ENCODE measurements at places on chromosomes 3 and 15. TPM values are rescaled to one million over a fixed set of nuclear protein-coding genes. Genes with fewer than 3 reads are reported as not detected.

The P2RY14 gene
- polyA plus RNA-seq: 2.8 TPM

The STARD5 gene
- polyA plus RNA-seq: 31.2 TPM

The HAPLN3 gene
- 2.8 TPM for polyA plus RNA-seq

The POTEB gene
- not detected for polyA plus RNA-seq

The NEIL1 gene
- 44.5 TPM for polyA plus RNA-seq

The APBA2 gene
- 3.5 TPM for polyA plus RNA-seq

The GP5 gene
- polyA plus RNA-seq: 0.33 TPM

The NXPE3 gene
- polyA plus RNA-seq: 4.3 TPM

The BMF gene
- polyA plus RNA-seq: 9.2 TPM

The SPSB4 gene
- polyA plus RNA-seq: 2.2 TPM

The SAMD7 gene
- not detected for polyA plus RNA-seq

The MFN1 gene
- 38.8 TPM for polyA plus RNA-seq
